Right renal pelvis (tissue), 4 donors: ENCODE measurements at places on chromosomes 12 and 14. TPM values are rescaled to one million over a fixed set of nuclear protein-coding genes. Genes with fewer than 3 reads are reported as not detected.
A peak's percentile ranks its signal among the peaks of the same experiment; 100 is the strongest.

GRCh38 chr12:54050482-54050810 lies 3.2 kb upstream of the HOXC4 start:
- DNase-seq = no peak

- DNase-seq = no peak
Observed at GRCh38 chr12:129534966-129535750, 368.7 kb downstream of the TMEM132D start.

- no peak for DNase-seq
Observed at GRCh38 chr12:121022713-121023112, 6.4 kb upstream of the C12orf43 start.

DNA sequence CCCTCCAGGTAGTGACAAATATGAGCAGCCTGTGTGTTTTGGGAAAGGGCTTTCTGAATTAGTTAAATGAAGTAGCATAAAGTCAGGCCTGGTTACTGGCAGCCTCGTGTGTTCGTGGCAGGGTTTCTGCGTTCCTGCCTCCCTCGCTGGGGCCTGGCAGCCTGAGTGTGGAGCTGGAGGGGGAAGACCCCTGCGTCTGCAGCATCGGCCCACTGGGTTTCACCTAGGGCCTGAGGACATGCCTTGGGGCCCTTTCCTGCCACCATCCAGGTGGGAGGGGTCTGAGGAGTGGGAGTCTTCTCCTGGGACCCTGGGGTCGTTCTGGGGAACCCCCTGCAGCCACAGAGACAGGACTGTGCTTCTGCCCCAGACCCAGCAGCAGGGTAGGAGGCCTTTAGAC lies 20.4 kb upstream of the AMN start:
- DNase-seq = no peak

GRCh38 chr14:65228436-65228835 lies 126.1 kb upstream of the MAX start:
- DNase-seq = no peak

GRCh38 chr14:87712396-87713090 lies 280.4 kb downstream of the GALC start:
- DNase-seq = no peak

GRCh38 chr14:71143381-71144290 lies 236.4 kb downstream of the PCNX1 start:
- DNase-seq = no peak

GRCh38 chr12:103799504-103799856 lies 41.6 kb downstream of the NT5DC3 start:
- DNase-seq = no peak

DNA sequence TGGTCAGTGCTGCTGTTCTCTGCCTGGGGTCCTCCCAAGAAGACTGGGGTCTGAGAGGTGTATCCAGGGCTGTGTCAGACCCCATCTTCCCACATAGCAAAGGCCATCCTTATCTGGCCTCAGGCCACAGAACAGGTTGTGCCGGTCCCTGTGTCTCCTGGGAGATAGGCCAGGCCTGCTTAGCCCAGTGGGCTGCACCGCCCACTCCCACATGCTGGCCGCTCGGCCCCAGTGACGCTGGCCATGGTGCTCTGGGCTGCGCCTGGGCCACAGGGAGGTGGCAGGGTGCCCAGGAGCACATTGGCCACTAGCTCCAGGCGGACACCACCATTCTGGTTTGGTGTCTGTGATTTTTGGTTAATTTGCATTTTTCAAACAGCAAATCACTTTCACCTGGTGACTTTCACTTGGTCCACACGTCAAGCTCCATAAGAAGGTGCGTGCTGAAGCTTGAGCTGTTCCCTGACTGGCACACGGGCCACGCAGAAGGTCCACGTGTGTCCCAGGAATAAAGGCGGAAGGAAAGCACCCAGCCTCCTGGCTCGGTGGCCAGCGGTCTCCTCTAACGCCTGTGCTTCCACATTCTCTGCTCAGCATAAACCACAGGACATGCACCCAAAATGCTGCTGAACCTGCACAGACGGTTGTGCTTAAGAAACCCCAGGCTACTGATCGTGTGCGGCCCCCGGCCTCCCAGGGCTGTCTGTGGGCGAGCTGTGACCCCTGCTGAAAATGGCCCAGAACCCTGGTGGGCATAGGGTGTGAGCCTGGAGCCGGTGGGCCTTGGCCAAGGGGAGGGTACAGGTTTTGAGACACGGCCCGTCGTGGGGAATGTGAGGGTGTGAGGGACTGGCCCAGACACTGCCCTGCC lies 4.6 kb downstream of the FBRSL1 start:
- DNase-seq = no peak

- no peak for DNase-seq
Observed at GRCh38 chr14:88481794-88482193, 73.0 kb downstream of the PTPN21 start.

DNA sequence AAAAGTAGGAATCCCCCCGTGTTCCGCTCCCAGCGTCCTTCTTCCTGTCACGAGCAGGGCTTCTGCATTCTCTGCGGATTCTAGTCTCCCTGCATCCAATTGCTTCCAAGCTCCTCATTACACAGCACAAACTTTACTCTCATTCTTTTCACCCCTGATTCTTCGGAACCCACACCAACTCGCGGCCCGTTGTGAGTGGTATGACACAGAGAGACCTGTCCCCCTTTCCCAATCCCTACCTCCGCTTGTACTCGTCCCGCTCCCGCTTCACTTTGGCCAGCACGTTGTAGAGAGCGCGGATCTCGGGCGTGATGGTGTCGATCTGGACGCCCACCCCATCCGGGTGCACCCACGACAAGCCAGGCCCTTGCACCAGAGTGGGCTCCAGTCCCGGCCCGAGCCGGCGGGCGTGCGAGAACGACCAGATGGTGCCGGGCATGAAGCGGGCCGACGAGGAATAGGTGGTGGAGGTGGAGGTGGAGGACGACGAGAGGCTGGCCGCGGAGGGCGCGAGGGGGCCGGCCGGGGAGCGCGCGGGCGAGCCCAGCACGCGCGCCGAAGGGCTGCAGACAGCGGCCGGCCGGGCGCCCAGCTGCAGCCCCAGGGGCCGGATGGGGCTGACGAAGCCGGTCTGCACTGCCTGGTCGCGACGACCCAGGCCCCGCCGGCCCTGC lies 687 bp downstream of the IFFO1 start:
- DNase-seq = no peak

- DNase-seq = peak; percentile 69
Observed at GRCh38 chr14:100677554-100678468, 48.9 kb upstream of the DLK1 start.

DNA sequence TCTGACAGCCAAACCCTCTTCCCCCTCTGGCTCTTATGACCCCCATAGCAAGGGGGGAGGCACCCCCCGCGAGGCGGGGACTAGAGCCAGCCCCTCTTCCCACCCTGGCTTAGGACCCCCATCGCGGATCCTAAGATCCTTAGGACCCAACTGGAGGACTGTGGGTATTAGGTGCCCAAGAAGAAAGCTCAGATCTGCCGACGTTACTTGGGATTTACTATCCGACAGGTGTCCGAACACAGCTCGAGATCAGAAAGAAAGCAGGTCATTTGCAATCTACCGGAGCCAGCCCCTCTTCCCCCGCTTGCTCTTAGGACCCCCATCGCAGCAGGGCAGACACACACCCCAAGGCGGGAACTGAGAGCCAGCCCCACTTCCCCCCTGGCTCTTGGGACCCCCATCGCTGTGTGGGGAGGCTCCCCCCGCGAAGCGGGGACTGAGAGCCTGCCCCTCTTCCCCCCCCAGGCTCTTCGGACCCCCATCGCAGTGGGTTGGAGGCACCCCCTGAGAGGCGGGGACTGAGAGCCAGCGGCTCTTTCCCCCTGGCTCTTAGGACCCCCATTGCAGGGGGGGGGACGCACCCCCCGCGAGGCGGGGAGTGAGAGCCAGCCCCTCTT lies 46.8 kb downstream of the DDX11 start:
- no peak for DNase-seq

DNA sequence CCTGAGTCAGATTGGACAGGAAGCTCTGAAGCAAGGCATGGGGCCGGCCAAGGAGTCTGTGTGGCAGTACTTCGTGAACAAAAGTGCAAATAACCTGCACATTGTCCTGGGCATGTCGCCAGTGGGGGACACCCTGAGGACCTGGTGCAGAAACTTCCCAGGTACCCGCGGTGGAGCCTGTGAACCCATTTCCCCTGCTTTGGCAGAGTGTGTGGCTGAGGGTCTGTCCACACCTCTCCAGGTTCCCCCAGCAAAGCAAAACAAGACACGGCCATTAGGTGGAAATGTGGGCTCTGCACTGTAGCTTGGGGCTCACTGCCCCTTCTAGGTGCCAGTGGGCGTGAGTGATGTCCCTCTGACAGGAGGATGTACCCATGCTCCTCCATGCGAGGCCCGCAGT lies 79.4 kb downstream of the CCDC92 start:
- no peak for DNase-seq

DNA sequence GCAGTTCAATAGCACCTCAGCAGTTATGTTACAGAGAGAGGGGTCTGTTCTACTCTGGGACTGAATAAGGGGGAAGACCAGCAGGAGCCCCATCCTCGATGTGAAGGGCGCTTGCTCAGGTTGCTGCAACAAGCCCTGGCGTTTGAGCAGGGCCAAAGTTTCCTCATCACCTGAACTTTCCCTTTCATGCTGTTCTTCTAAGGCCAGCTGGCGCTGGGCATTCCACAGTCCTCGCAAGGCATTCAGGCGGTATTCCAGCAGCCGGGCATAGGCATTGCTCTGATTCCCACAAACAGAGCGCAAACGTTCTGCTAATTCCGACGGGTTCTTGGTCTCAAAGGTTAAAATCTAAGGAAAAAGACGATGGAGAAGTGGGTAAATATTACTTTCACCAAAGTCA lies 62.8 kb downstream of the HECTD4 start:
- no peak for DNase-seq

- no peak for DNase-seq
Observed at GRCh38 chr14:31945074-31945613, 132.0 kb upstream of the ARHGAP5 start.

GRCh38 chr12:80941916-80942315 lies 4.2 kb upstream of the LIN7A start:
- DNase-seq = no peak

GRCh38 chr12:84913129-84913515 lies 523 bp upstream of the SLC6A15 start:
- DNase-seq = no peak

DNA sequence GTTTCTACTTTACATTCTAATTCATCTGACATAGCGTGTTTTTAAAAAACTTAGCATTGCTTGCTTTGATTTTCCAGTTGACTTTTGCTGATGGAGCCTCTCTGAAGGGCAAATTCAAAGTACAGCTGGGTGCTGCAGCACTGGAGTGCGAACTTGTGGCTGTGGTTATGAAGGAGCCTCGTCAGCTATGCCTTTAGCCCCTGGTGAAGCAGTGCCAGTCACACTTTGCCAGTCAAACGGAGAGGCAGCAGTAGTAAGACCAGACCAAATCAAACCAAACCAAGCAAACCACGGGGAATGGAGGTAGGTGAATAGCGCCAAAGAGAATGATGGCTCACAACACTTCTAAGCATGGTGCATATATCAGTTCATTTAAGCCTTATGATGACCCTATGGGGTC lies 15.1 kb upstream of the SLC38A2 start:
- no peak for DNase-seq

- DNase-seq = no peak
Observed at GRCh38 chr12:80925237-80925636, 12.5 kb downstream of the LIN7A start.

GRCh38 chr14:43356979-43357545 lies 1150.0 kb downstream of the FSCB start:
- no peak for DNase-seq

DNA sequence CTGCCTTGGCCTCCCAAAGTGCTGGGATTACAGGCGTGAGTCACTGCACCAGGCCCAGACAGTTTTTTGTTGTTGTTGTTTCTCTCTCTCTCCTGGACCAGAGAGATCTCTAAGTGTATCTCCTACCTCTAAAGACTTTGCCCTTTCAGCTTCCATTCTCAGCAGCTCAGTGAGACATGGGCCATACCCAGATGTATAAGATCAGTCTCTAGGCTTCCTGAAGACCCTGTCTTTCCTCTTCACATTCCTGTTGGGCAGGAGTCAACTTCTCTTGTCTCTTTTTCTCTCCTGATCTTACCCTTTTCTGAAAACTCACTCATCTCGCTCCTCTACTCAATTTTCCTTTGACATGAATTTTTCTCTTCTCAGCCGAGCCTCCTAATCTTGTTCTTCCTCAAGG lies 42.0 kb downstream of the KCNK13 start:
- no peak for DNase-seq

- DNase-seq = no peak
Observed at GRCh38 chr12:110156766-110157165, 32.6 kb downstream of the IFT81 start.

GRCh38 chr14:38404100-38404541 lies 148.2 kb upstream of the CLEC14A start:
- no peak for DNase-seq

DNA sequence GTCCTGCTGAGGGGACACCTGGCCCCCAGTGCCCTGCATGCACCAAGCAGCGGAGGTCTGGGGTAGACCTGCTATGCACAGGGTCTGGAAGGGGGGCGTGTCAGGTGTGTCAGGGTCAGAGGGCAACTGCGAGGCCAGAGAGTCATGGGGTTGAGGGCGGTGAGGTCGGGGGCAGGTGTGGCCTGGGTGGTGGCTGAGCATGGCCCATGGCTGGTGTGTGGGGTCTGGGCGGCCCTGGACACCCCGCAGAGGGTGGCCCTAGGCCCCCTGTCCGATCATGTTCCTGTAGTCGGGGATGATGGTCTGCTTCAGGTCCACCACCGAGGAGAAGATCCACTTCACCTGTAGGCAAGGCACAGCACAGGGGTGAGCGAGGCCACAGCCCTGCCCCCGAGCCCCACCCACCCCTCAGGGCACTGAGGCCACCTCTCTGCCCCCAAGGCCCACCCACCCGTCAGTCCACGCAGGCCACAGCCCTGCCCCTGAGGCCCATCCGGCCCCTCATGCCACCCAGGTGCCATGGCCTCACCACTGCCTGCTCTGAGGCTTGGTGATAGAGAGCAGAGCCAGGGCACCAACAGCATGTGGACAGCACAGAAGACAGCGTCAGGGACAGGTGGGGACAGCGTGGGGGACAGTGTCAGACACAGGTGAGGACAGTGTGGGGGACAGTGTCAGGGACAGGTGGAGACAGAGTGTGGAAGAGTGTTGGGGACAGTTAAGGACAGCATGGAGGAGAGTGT lies 211.3 kb downstream of the TMEM121 start:
- DNase-seq = no peak

- no peak for DNase-seq
Observed at GRCh38 chr12:68007466-68007865, 18.2 kb downstream of the IFNG-AS1 start.

ITGB7 gene
- 1.7 TPM for polyA plus RNA-seq

LRCOL1 gene
- polyA plus RNA-seq = 2.7 TPM

CLEC1B gene
- polyA plus RNA-seq = 0.64 TPM

PYGL gene
- polyA plus RNA-seq = 18.1 TPM

ITGA5 gene
- 42.9 TPM for polyA plus RNA-seq

SERPINA4 gene
- polyA plus RNA-seq = 1.3 TPM

DPPA3 gene
- polyA plus RNA-seq = 0.05 TPM

ADGRD1 gene
- polyA plus RNA-seq = 14.9 TPM

CPNE8 gene
- polyA plus RNA-seq = 16.1 TPM

OTUB2 gene
- polyA plus RNA-seq = 5.1 TPM

CLEC2A gene
- not detected for polyA plus RNA-seq

GALNT16 gene
- 3.1 TPM for polyA plus RNA-seq

ABCD4 gene
- 98.5 TPM for polyA plus RNA-seq

SAV1 gene
- polyA plus RNA-seq = 48.2 TPM

IFT81 gene
- 54.8 TPM for polyA plus RNA-seq

RTL1 gene
- not detected for polyA plus RNA-seq

GYS2 gene
- polyA plus RNA-seq = not detected

NPAS3 gene
- 10.9 TPM for polyA plus RNA-seq

RPGRIP1 gene
- polyA plus RNA-seq = 0.39 TPM

IL31 gene
- not detected for polyA plus RNA-seq
